ENCODE measurements at places on chromosomes 3 and 15.

DNA sequence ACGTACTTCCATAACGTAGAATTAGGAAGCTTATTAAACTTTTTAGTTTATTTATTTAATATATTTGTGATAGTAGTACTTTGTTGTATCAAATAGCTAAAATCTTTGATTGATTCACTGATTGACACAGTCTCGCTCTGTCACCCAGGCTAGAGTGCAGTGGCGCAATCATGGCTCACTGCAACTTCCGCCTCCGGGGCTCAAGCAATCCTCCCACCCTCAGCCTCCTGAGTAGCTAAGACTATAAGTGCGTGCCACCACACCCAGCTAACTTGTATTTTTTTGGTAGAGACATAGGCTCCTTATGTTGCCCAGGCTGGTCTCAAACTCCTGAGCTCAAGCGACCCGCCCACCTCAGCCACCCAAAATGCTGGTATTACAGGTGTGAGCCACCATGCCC is 5.7 kb downstream of the APH1B start:
- peak; percentile 18 for DNase-seq

DNA sequence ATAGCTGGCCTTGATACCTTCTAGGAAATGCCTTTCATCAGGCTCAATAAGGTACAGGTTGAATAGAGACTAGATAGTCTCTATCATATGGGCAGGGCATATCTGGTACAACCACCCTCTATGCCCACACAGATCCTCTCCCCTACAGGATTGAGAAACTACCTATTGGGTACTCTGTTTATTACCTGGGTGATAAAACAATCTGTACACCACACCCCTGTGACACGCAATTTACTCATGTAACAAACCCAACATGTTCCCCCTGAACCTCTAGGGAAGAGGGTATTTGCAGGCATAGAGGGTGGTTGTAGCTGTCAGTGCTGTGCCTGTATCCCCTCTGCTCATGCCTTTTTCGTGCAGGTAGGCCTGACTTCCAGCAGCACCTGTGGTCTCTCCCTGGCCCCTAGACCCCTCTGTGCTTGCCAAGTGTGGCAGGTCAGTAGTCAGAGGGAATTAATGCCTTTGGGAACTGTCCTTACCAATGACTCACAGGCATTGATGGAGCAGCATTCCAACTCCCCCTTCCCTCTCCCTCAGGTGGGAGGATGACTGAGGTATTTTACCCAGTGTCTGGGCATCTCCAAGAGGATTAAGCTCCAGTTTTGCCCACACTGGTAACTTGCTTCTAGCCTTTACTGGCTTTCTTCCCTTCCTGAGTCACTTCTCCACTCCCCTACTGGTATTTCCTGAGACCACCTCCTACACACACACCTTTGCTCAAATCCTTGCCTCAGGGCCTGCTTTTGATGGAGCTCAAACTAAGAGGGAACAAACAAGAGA is 18.3 kb downstream of the CLSTN2 start:
- DNase-seq = no peak

DNA sequence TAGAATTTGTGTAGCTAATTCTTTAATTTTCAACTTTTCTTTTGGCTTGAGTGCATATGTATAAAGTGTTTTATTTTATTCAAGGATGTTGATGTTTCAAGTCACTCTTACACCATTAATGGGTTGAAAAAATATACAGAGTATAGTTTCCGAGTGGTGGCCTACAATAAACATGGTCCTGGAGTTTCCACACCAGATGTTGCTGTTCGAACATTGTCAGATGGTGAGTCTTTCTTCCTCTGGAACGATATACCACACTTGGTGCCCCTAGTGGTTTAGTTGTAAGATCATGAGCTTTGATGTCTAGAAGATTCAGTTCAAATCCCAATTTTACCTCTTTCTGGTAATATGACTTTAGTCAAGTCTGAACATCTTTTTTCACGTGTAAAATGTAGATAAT is 119.3 kb downstream of the HCN4 start:
- DNase-seq = no peak

DNA sequence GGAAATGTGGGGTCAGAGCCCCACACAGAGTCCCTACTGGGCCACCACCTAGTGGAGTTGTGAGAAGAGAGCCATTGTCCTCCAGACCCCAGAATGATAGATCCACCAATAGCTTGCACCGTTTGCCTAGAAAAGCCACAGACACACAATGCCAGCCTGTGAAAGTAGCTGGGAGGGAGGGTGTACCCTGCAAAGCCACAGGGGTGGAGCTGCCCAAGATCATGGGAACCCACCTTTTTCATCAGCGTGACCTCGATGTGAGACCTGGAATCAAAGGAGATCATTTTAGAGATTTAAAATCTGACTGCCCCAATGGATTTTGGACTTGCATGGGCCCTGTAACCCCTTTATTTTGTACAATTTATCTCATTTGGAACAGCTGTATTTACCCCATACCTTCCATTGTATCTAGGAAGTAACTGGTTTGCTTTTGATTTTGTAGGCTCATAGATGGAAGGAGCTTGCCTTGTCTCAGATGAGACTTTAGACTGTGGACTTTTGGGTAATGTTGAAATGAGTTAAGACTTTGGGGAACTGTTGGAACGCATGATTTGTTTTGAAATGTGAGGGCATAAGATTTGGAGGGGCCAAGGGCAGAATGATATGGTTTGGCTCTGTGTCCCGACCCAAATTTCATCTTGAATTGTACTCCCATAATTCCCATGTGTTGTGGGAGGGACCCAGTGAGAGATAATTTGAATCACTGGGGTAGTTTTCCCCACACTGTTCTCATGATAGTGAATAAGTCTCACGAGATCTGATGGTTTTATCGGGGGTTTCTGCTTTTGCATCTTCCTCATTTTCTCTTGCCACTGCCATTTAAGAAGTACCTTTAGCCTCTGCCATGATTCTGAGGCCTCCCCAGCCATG is 49.0 kb downstream of the CD200 start:
- no peak for DNase-seq

- DNase-seq = no peak
Measured at GRCh38 chr15:82548700-82549099, 8.4 kb upstream of the RPS17 start.

- DNase-seq = no peak
Measured at GRCh38 chr3:27253831-27254230, 115.4 kb downstream of the NEK10 start.

DNA sequence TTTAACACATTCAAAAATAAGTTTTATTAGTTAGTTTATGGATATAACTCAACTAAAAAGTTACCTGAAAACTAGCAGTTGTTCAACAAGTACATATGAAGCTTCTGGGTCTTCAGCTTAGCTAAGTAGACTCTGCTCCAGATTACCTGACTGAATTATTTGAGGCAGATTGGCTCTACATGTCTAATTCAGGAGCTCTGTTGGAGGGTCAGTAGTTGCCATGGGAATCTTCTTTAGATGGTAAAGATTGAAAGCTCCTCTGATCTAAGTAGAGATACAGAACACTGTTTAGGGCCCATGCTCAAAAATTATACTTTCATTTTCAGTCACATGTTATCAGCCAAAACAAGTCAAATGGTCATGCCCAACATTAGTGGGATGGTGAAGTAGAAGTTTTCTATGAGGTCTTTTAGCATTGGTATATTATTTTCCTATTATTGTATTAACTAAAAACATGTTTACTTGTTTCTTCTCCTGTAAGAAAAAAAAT is 1476.9 kb downstream of the OTOL1 start:
- no peak for DNase-seq

DNA sequence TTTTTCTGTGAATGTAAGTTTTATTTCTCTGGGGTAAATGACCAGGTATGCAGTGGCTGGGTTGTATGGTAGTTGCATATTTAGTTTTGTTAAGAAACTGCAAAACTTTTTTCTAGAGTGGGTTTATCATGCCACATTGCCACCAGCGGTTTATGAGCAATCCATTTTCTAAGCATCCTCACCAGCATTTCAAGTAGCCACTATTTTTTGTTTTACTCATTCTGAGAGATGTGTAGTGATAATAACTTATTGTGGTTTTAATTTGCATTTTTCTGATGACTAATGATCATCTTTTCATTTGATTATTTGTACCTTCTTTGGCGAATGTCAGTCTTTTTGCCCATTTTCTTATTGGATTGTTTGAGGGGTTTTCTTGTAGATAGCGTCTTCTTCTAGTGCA is 56.2 kb downstream of the SPRED1 start:
- DNase-seq = no peak

DNA sequence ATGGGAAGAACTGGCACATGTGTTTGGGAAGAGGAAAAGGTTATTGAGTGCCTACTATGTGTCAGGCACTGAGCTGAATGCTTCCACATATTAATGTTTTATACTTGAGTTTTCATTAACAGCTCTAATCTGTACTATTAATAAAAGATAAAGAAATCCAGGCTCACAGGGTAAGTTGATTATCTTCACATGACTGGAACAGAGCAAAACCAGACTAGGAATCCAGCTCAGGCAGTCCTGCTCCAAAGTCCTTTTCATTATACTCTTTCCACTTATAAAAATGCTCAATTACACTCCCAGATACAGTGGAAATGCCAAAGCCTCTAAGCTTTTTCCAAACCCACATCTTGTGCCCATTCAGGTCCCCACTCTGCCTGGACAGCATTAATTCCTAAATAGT is 97.6 kb downstream of the TNIK start:
- no peak for DNase-seq

GRCh38 chr3:133797396-133798105 is 8.1 kb upstream of the SRPRB start:
- DNase-seq = no peak

DNA sequence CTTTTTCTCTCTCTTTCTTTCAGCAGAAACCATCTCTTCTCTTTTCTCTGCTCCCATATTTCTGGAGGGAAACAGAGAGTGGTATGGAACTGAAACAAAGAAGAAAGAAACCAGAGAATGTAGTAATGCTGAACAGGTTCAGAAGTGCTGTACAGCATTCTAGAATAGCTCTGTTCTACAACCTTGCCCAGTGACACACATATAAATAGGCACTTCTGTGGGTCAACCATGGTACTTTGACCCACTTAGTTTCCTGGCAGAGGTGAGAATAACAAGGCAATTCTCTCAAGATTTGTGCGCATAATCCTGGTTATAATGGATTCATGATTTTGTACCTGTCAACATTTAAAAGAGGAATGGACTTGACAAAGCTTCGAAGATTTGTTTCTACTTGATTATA is 12.3 kb downstream of the CFAP91 start:
- DNase-seq = no peak

DNA sequence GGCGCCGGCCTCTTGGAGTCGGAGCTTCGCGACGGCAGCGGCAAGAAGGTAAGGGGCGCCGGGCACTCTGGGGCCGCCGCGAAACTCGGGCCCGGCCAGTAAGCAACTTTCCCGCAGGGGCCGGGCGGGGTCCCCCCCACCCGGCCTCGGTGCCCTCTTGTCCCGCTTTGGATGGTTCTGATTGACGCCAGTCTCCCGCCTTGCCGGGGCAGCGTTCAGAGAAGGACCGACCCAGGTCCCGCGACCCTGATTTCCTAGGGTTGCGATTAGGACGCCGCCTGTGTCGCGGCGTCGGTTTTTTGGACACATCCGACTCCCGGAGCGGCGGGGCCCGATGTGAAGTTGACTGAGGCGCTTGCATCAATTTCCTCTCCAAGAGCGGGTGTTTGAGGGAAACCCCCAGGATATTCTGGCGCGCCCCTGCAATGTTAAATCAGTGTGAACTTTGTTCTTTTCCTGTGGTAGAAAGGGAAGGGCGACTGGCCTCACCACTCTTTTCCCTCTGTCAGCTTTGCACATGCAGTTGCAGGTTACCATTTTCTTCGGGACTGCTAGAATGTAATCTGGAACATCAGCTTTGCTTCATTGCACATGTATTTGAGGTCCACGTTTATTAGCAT is 755 bp downstream of the PDE8A start:
- DNase-seq = no peak

DNA sequence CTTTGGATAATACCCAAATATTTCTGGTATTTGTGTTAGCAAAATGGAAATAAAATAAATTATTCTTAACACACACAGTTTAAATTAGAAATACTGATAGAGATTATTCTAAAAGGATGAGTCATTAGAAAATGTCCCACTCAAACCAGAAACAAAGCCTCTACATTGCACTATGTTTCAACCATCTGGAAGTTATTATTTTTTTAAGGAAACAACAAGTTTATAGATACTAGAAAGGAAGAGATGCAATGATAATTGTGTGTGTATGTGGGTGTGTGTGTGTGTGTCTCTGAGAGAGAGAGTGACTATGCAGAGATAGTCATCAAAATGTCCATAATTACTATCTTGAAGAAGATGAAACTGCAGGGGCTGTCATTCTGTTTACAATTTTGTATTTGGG is 1340.5 kb downstream of the ROBO1 start:
- DNase-seq = no peak

DNA sequence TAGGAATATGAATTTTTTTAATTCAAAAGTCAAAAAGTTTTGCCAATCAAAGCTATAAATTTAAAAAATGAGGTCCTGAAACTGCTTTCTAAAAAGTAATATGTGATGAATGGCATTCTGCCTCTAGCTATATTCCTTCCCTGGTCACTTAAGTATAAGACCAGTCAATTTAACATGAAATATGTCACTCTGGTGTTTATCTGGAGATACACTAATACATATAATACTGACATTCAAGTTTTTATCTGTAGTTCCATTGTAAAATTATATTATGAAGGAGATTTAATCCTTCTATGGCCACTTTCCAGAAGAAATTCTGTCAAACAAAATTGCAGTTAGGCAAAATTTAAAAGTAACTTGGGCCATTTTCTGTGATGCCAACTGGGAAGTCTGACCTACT is 236.8 kb downstream of the CNTN3 start:
- no peak for DNase-seq

GRCh38 chr3:146948186-146948585 is 343.0 kb upstream of the PLSCR5 start:
- DNase-seq = no peak

GRCh38 chr15:49255966-49256759 is 86.1 kb downstream of the GALK2 start:
- no peak for DNase-seq

DNA sequence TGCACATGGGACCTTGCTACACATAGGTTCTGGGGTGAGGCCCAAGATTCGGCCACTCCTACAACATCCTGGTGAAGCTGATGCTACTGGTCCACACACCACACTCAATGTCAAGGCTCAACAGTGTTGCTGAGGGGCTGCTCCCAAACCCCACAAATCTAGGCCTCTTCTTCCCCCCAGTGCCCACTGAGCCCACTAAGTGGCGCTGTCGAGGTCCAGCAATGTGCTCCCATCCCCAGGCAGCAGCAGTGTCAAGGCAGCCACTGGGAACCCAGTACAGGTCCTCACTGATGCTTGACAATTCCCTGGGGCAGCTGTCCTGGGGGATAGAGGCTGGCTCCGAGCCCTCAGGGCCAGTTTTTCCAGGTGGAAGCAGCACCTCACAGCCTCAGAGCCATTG is 21.5 kb downstream of the SCN5A start:
- DNase-seq = no peak

DNA sequence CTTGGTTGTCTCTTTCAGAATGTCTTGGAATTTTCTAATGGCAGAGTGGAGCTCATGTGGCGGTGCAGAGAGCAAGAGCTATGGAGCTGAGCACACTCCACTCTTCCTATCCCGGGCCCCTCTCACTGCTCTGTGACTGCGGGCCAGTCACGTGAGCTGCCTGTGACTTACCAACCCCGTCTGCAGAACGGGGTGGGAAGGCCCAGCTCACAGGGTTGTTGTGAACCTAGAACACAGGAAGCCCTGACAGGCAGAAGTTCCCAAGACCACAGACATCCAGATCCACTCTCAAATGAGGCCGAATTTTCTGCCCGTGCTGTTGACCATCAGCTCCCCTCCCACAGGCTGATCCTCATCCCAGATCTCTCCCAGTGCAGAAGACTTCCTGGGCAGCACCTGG is 35.5 kb upstream of the PLXNA1 start:
- no peak for DNase-seq

Data from bone marrow (tissue), 2 donors.